ENCODE measurements at places on chromosomes 2 and 18. TPM values are rescaled to one million over a fixed set of nuclear protein-coding genes. Genes with fewer than 3 reads are reported as not detected.
A peak's percentile ranks its signal among the peaks of the same experiment; 100 is the strongest.

DNA sequence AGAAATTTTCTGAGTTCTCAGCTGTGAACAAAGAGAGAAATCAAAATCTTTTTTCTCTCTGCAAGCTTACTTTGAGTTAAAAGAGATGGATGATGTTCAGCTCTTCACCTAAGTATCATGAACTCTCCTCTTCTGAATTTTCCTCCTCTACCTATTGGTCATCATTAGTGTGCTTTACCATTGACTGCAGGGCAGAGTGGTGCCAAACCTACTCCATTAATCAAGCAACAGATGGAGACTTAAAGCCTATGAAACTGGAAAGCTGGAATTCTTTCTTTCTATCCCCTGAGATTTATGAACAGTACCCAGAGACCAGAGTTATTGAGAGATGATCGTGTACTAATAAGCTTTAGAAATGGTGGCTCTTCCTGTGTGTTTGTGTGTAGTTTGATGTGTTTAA, 31.3 kb upstream of the LINC00305 start:
- H3K27ac ChIP-seq, result no peak overlapping the region
- H3K4me1 ChIP-seq, result no peaks in the 10 kb centered on the region
- no peak overlapping the region for H3K4me3 ChIP-seq
- no peak for DNase-seq
- H3K27me3 ChIP-seq, result no peaks in the 10 kb centered on the region

GRCh38 chr2:148022351-148022750, 1.5 kb downstream of the MBD5 start:
- H3K4me1 ChIP-seq, result peaks cover 23% of the 10 kb centered on the region
- H3K27me3 ChIP-seq, result no peaks in the 10 kb centered on the region
- DNase-seq, result no peak
- H3K4me3 ChIP-seq, result no peak overlapping the region
- no peaks in the 10 kb centered on the region for H3K36me3 ChIP-seq

- peak overlapping the region; percentile 32 for H3K4me3 ChIP-seq
- no peak overlapping the region for H3K27ac ChIP-seq
- peak; percentile 51 for DNase-seq
Observed at GRCh38 chr2:196200557-196200956, 29.2 kb upstream of the STK17B start.

DNA sequence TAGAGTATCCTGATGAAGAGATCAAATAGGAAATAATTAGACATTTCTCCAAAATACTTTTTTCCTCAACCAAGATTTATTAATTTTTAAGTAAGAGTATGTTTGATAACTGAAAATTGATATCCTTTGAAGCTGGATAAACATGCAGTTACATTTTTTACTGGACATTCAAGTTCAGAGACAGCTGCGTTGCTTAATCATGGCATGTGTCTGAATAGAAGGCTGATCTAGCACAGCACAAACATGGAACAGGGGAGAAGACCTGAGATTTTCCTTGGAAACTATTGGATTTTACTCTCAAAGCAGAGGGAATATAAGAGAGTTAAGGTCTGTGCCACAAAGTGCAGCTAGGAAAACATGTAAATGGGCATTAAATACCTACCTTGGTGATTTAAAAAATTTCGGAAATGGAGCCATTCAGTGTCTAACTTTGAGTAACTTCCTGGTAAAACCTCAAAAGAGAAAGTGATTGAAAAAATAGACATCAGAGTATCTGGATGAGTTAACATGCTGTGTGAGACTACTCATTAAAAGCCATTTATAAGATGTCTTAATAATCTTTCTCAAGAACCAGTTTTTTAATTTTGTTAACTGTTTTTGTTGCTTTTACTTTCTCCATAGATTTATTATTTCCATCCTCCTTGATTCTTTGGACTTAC, 31.8 kb downstream of the CRIM1 start:
- H3K27ac ChIP-seq, result no peak overlapping the region
- no peaks in the 10 kb centered on the region for H3K36me3 ChIP-seq
- no peaks in the 10 kb centered on the region for H3K27me3 ChIP-seq
- no peak overlapping the region for H3K4me3 ChIP-seq

- DNase-seq, result no peak
- no peak overlapping the region for H3K27ac ChIP-seq
- no peaks in the 10 kb centered on the region for H3K4me1 ChIP-seq
Observed at GRCh38 chr2:207839575-207839974, 69.9 kb upstream of the FZD5 start.

GRCh38 chr2:39107156-39107555, 13.7 kb downstream of the SOS1 start:
- H3K27ac ChIP-seq, result no peak overlapping the region
- no peak overlapping the region for H3K4me3 ChIP-seq
- H3K4me1 ChIP-seq, result peaks cover 16% of the 10 kb centered on the region
- H3K36me3 ChIP-seq, result peaks cover 13% of the 10 kb centered on the region
- no peaks in the 10 kb centered on the region for H3K27me3 ChIP-seq
- no peak for DNase-seq

Gene FKBP7
- 1.2 TPM for polyA plus RNA-seq

DNA sequence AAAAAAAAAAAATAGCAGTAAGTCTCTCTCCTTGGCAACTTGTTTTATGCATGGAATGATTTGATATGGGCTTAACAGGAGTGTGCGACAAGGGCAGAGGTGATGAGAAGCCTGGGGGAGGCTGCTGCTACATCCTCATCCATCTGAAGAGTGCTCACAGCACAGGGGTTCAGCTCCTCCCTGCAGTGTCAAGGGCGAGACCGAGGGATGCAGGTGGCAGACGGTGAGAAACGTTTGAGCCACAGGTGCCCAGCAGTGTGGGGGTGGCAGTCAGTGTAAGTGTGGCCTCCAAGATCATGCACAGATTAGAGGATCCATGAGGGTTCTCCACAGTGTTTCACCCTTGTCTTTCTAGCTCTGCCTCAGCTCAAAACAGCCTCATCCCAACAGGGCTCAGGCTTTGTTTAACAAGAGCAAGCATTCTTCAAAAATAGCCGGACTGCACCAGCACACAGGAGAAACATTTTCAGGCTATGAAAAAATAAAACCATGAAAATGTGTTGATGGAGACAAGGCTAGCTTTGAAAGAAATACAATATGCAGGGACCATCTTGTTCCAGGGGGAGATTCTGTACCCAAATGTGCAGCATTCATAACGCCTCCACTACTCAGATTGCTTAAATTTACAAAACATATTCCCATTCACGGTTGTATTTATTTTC, 324.5 kb upstream of the MYT1L start:
- no peak for DNase-seq
- no peaks in the 10 kb centered on the region for H3K27me3 ChIP-seq
- H3K36me3 ChIP-seq, result no peaks in the 10 kb centered on the region
- no peak overlapping the region for H3K27ac ChIP-seq
- no peak overlapping the region for H3K4me3 ChIP-seq
- H3K4me1 ChIP-seq, result no peaks in the 10 kb centered on the region

- no peaks in the 10 kb centered on the region for H3K4me1 ChIP-seq
- no peak overlapping the region for H3K4me3 ChIP-seq
- peaks cover 16% of the 10 kb centered on the region for H3K27me3 ChIP-seq
Observed at GRCh38 chr2:132668189-132668823, 1.7 kb downstream of the LYPD1 start.

- H3K27ac ChIP-seq, result no peak overlapping the region
- H3K4me3 ChIP-seq, result no peak overlapping the region
- no peaks in the 10 kb centered on the region for H3K27me3 ChIP-seq
- H3K36me3 ChIP-seq, result no peaks in the 10 kb centered on the region
- peaks cover 43% of the 10 kb centered on the region for H3K4me1 ChIP-seq
- DNase-seq, result no peak
Observed at GRCh38 chr18:58541146-58541788, 87.6 kb downstream of the ALPK2 start.

- DNase-seq, result no peak
- H3K4me3 ChIP-seq, result no peak overlapping the region
- H3K27me3 ChIP-seq, result no peaks in the 10 kb centered on the region
- no peaks in the 10 kb centered on the region for H3K36me3 ChIP-seq
- H3K4me1 ChIP-seq, result no peaks in the 10 kb centered on the region
Observed at GRCh38 chr2:228377533-228377932, 196.0 kb upstream of the SPHKAP start.

Gene CPS1
- 0.07 TPM for polyA plus RNA-seq

Gene DIPK1C
- not detected for polyA plus RNA-seq

Gene GPAT2
- 11.7 TPM for polyA plus RNA-seq

DNA sequence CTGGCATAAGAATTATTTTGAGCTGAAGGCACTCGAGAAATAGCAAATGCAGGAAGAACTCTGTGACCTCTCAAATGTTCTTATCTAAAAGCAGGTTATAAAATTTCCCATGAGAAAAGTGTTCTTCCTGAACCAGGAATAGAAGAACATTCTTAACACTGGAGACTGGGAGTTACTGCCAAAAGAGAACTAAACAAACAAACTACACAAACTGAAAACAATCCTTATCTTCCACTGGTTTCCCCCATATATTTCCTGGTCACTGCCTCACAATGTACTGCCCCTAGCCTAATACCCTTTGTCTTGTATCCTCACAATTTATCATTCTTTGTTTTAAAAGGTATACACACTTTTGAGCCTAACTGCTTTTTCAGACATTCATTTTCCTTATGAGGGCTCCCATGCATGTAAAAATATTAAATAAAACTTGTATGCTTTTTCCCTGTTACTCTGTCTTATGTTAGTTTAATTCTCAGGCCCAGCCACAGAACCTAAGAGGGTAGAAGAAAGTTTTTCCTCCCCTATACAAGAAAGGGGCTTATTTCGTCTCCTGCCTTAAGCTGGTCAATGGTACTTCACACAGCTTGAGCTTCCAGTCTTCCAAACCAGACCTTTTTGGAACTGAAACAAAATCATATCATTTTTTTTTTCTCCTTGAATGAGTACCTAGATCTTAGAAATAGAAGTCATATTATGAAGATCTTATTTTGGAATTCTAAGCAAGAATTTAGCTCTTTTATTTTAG, 110.6 kb downstream of the MSTN start:
- H3K4me3 ChIP-seq, result no peak overlapping the region
- no peaks in the 10 kb centered on the region for H3K27me3 ChIP-seq
- no peak for DNase-seq
- H3K4me1 ChIP-seq, result peaks cover 22% of the 10 kb centered on the region

Gene CRYGC
- not detected for polyA plus RNA-seq

Gene FEV
- not detected for polyA plus RNA-seq

Gene CNRIP1
- not detected for polyA plus RNA-seq

GRCh38 chr2:84854850-84855249, 26.0 kb downstream of the TRABD2A start:
- H3K36me3 ChIP-seq, result no peaks in the 10 kb centered on the region
- H3K27ac ChIP-seq, result no peak overlapping the region
- no peaks in the 10 kb centered on the region for H3K27me3 ChIP-seq
- H3K4me1 ChIP-seq, result peaks cover 11% of the 10 kb centered on the region

- no peak overlapping the region for H3K27ac ChIP-seq
- H3K36me3 ChIP-seq, result no peaks in the 10 kb centered on the region
- no peaks in the 10 kb centered on the region for H3K4me1 ChIP-seq
- H3K4me3 ChIP-seq, result no peak overlapping the region
- no peaks in the 10 kb centered on the region for H3K27me3 ChIP-seq
Observed at GRCh38 chr18:12768625-12769024, 65.8 kb downstream of the PSMG2 start.

DNA sequence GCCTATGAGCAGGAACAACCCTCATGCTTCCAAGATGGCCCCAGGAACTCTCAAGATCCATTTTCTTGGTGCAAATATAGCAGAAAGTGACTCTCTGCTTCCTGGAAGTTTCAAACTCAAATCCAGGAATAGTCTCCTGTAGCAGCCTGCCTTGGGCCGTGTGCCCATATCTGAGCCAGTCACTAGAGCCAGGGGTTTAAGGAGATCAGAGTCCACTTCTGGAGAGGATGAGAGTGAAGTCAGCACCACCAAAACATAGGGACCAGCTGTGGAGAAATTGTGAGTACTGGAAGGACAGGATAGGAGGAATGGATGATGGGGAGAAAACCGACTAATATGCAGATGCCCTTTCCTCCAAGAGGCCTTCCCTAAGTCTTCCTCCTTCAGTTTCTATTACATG, 33.2 kb downstream of the PSD4 start:
- H3K27me3 ChIP-seq, result no peaks in the 10 kb centered on the region
- H3K4me3 ChIP-seq, result no peak overlapping the region
- H3K4me1 ChIP-seq, result peaks cover 12% of the 10 kb centered on the region
- no peak overlapping the region for H3K27ac ChIP-seq

DNA sequence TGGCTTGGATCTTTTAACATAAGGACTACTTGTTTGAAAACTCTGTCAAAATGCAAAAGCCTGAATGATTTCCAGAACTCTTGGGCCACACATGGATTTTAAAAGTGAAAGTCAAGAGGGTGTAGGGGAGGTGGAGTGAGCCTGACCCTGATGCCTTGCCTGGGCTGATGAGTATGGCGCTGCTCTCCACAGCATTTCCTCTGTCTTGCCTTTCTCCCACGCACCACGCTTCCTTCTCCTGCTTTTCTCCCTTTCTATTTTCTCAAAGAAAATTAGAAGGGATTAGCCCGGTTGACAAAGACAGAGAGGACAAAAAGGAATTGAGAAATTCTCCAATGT, 207.0 kb upstream of the CCDC68 start:
- H3K27me3 ChIP-seq, result no peaks in the 10 kb centered on the region
- no peak overlapping the region for H3K4me3 ChIP-seq
- no peak overlapping the region for H3K27ac ChIP-seq
- H3K36me3 ChIP-seq, result no peaks in the 10 kb centered on the region
- no peak for DNase-seq
- H3K4me1 ChIP-seq, result no peaks in the 10 kb centered on the region

Gene UGT1A3
- polyA plus RNA-seq, result not detected

Gene ALPI
- polyA plus RNA-seq, result not detected

Gene SLC11A1
- 65.3 TPM for polyA plus RNA-seq

- no peaks in the 10 kb centered on the region for H3K36me3 ChIP-seq
- H3K4me3 ChIP-seq, result no peak overlapping the region
- H3K4me1 ChIP-seq, result no peaks in the 10 kb centered on the region
- no peaks in the 10 kb centered on the region for H3K27me3 ChIP-seq
- H3K27ac ChIP-seq, result no peak overlapping the region
Observed at GRCh38 chr18:48333563-48333962, 75.6 kb downstream of the ZBTB7C start.

Gene GPR39
- not detected for polyA plus RNA-seq

DNA sequence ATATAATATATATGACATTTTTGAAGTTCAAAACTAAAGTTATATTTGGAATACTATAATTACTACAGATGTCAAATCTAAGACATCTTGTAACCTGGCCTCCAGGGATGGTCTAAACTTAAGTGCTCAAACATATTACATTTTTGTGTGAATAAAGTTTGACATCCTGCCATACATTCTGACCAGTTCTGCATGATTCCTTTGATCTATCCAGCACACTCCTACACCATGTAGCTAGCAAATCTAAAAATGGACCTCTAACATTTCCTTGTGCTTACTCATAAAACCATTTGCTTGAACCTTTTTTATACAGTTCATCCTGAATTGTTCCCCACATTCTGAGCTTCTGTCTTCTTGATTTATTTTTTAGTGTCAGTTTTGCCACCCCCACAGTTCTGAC, 294.3 kb upstream of the ZNF804A start:
- no peaks in the 10 kb centered on the region for H3K27me3 ChIP-seq
- no peaks in the 10 kb centered on the region for H3K4me1 ChIP-seq
- no peak overlapping the region for H3K4me3 ChIP-seq
- no peak overlapping the region for H3K27ac ChIP-seq
- H3K36me3 ChIP-seq, result no peaks in the 10 kb centered on the region

Gene ME2
- 33.7 TPM for polyA plus RNA-seq

GRCh38 chr2:149972066-149972465, 384.5 kb upstream of the MMADHC start:
- no peaks in the 10 kb centered on the region for H3K4me1 ChIP-seq
- H3K27ac ChIP-seq, result no peak overlapping the region
- no peaks in the 10 kb centered on the region for H3K36me3 ChIP-seq
- no peak for DNase-seq
- H3K27me3 ChIP-seq, result no peaks in the 10 kb centered on the region
- no peak overlapping the region for H3K4me3 ChIP-seq

- H3K27ac ChIP-seq, result no peak overlapping the region
- H3K4me1 ChIP-seq, result no peaks in the 10 kb centered on the region
Observed at GRCh38 chr2:180829836-180830235, 150.6 kb upstream of the UBE2E3 start.
